ENCODE measurements at places on chromosomes 2 and 18.

DNA sequence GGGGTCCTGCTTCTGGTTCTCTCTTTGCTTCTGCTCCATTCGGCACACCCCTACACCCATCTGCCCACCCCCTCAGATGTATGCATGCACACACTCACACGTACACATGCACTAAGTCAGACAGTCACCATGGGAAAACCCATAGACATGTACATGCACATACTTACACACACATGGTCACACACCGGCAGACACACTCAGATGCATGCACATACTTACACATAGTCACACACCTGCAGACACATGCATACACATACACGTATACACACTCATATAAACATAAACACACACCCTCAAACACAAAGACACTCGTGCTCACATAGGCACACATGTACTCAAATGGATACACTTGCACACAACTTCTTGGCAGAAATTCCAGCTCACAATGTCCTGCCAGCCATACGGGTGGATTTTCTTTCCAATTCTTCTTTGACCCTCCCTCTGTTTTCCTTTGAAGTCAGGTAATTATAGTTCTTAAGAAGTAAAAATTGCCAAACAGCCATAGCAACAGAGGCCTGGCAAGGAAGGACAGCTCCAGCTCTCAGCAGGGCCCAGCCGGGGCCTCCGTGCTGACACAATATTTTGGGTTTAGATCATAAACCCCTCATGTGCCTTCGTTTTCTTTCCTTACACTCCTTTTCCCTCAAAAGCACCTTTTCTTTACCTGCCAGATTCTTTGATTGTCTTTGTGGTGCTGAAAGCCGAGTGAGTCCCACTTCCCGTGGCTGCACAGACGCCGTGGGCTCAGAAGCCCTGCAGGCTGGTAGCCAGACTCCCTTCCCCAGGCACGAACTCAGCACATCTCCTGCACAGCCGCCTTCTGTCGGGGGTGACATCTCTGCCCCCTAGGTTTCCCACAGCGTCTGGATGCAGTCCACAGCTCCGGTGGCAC is 195.7 kb downstream of the ARL4C start:
- no peak for DNase-seq

GRCh38 chr2:1234731-1235308 is 178.4 kb upstream of the TPO start:
- DNase-seq: no peak

- DNase-seq: no peak
Measured at GRCh38 chr18:64091526-64091925, 57.4 kb downstream of the LINC00305 start.

- no peak for DNase-seq
Measured at GRCh38 chr2:105849431-105850179, 104.9 kb downstream of the NCK2 start.

DNA sequence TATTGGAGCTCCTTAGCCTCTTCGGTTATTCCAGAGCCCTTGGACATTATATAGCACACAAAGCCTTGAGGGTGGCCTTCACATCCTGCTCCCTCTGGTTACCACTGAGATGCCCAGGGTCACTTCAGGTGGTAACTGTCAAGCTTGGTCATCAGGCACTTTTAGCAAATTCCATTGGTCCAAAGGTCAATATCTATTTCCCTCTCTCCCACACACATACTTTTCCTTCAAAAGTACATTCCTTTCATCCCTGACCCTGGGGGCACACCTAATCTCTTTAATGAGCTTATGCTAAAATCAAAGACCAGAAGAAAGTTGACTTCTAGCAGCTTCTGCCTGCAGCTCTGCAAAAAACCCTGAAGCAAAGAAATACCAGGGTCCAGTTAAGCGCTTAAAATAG is 172.0 kb upstream of the NRP2 start:
- DNase-seq: no peak

DNA sequence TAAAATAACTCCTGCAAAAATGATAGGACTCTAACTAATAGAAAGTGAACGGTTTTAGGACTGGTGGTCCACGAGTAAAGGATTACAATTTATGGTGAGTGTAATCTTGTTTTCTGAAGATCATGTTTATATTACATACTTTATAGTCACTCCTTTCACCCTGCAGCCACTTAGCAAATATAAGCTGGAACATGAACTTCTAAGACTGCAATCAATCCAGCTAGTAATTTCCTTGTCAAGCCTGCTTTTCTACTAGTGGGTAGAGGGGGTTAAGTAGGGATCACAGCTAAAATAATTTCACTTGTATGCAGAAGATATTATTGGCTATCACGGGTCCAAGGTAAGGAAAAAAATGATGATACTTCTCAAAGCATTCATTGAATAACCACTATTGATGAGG is 125.5 kb upstream of the NETO1 start:
- DNase-seq: no peak

- no peak for DNase-seq
Measured at GRCh38 chr18:46754188-46754587, 2.7 kb downstream of the ST8SIA5 start.

DNA sequence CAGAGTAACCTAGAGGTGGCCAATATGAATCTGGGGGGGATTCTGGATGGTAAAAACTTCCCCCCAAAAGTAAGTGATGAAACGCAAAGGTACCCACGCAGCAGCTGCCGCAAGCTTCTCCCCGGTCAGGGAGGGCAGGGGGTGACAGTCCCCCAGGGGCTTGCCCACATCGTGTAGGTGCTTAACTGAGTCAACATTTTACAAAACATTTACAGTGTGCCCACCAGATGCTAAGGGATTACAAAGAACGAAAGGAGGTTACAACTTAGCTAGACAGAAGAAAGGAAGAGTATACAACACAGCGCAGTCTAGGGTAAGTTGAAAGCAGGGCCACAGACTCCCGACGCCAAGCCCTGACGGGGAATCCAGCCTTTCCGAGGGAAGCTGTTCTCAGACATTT is 45.6 kb downstream of the LPIN2 start:
- no peak for DNase-seq

- DNase-seq: peak; percentile 47
Measured at GRCh38 chr18:47772374-47773248, 157.8 kb downstream of the SMAD2 start.

GRCh38 chr2:128489526-128490273 is 171.0 kb upstream of the HS6ST1 start:
- no peak for DNase-seq

GRCh38 chr2:140262908-140263307 is 1482.7 kb upstream of the NXPH2 start:
- DNase-seq: no peak

GRCh38 chr18:76349067-76349715 is 145.9 kb downstream of the ZNF516 start:
- peak; percentile 64 for DNase-seq
